ENCODE measurements at places on chromosomes 3 and 15.

DNA sequence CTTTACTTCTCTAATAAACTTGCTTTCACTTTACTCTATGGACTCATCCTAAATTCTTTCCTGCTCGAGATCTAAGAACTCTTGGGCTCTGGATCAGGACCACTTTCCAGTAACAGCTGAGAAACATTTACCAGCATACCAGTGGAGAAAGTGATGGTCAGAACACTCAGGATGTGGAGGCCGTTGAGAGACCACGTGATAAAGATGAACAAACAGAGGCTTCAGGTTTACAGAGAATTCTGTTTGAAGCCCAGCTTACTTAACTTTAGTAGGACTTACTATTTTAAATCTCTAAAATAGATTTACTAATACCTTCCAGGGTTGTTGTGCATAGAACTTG is 57.0 kb downstream of the FRMD4B start:
- DNase-seq: no peak

DNA sequence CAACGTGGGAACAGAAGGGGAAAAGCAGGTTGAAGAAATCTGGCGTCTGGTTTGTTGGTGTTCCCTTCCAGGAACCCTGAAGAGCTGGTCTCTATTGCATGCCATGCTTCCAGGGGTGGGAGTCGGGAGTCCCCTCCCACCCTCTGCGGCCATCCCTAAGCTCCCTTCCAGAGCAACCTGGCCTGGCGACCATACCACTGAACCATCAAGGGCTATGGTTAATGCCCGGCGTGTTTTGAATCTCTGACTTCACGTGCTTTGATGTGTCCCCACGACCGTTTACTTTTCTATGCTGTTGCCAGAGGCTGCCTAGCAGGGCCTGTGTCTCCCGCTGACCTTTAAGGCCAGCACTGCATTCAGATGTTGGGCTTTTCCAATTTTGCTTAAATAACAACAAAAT is 696 bp upstream of the SNRK start:
- no peak for DNase-seq

DNA sequence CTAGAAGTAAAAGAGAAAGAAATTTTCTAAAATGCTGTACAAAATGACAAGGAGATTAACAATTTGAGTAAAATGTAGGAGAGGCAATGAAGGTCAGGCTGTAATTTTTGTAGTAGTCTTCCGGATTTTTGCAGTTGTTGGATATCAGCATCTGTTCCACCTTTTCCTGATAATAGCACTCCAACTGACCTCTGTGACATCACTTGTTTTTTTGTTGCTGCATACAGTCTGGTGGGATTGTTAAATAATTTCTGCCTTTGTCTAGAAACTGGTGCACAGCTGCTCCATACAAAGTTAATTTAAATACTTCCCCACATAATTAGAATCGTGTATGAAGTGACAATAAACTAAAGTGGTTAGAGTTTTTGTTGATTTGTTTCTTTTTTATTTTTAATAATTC is 731.4 kb downstream of the PLOD2 start:
- DNase-seq: no peak

GRCh38 chr3:189710620-189711402 is 79.6 kb downstream of the TP63 start:
- no peak for DNase-seq

DNA sequence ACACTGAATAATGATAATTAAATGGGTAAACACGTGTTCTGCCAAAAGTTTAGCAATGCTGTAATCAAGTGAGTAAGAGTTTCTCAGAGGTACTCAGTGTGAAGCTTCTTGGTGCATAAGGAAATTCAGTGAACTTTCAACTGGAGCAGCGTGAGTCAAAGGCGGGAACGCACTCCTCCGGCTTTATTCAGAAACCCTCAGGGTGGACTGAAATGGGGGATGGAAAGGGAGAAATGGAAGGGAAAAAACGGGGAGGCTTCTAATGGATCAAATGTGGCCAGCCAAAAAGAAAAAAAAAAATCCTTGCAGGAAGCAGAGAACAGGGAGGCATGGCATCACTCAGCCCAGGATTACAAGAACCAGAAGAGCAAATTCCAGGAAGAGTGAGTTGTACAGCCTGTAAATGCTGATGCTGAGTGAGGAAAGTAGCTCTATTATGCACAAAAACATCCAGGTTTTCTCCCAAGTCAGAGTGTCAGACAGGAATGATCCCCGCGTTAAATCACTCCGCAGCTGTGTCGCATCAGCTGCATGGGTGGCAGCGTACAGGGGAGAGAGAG is 85.3 kb downstream of the ASB7 start:
- DNase-seq: no peak

GRCh38 chr15:36814708-36815107 is 235.3 kb downstream of the CDIN1 start:
- no peak for DNase-seq

DNA sequence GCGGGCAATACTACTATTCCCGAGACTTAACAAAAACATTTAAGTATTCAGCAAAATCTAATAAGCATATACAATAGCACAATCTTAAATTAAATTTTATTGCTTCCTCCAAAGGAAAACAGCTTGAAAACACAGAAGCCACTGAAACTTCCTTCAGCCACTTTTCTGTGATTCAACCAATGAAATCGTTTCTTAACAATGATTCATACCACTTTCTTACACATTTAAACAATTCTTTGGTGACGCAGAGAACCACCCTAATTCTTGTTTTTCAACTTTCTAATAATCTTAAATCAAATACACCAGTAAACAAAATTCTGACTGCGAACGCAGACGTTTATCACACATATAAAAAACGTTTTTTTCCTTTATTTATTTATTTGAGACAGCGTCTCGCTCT is 4.1 kb downstream of the TJP1 start:
- no peak for DNase-seq

- no peak for DNase-seq
These were observed 30.1 kb upstream of the IP6K2 start for GRCh38 chr3:48747015-48747615.

DNA sequence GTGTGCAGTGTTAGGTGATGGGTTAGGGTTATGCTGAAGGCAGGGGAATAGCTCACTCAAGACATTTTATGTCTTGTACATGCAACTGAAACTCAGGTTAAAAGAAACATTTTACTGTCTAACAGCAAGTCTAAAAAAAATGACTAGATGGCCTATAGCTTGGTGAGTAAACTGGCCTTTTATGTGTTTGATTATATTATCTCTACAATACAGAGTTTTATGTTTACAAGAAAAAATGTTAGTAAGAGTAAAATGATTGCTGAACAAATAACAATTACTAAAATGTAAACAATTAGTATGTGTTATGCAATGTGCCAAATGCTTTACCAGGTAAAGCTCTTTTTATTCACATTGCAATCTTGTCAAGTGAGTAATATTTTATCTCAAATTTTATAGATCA is 1039.6 kb downstream of the ROBO2 start:
- DNase-seq: no peak

GRCh38 chr15:100928632-100929280 is 9.6 kb downstream of the LRRK1 start:
- DNase-seq: peak; percentile 28

DNA sequence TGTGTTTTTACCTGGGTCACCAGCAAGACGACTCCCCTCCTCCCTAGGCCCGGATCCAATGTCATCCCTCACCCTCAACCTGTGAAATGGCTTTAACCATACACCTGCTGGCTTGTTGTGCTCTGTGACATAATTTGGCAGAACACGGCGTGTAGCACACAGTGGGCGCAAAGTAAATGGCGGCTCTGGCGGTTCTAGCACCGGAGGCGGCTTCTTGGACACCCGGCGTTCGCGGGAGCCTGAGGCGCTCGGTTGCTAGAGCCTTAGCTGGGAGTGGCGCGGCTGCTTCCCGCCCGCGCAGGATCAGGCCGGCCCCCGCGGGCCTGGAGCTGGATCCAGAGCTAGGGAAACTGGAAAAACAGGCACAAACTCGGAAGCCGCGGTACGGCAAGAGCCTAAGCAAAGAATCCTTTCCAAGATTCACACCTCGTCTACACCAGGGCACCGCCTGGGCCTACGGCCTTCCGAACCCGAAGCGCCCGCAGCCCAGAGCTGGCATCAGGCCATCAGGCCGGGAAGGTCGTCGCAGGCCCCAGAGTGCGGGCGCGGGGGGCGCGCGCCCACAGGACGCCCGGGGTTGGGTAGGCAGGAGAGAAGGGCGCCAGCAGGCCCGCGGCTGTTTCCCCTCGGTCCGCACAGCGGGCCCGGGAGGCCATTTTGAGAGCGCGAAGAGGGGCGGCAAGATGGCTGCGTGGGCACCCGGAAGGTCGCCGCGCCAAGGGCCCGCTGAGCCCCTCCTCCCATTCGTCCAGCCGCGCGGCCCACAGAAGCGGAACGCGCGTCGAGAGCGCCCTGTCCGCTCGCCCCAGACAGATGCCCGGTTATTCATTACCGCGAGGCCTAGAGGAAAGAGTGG is 43.9 kb upstream of the POLG start:
- DNase-seq: no peak

DNA sequence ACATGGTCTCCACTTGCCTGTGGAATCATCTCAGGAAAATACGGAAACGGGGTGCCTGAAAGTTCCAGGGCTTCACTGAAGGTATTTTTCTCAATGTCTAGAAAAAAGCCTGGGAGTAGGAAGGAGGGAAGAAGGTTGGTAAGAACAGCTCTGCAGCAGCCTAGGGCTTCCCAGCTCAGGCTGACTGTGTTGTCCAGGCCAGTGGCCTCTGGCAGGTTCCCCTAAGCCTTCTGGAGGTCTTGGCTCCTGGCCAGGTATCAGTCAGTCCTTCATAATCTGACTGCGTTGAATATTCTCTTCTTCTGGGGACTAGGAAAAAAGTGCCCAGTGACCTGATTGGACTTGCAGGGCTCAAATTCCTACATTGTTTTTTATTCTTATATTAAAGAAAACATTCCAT is 38.6 kb downstream of the SSR3 start:
- DNase-seq: no peak

DNA sequence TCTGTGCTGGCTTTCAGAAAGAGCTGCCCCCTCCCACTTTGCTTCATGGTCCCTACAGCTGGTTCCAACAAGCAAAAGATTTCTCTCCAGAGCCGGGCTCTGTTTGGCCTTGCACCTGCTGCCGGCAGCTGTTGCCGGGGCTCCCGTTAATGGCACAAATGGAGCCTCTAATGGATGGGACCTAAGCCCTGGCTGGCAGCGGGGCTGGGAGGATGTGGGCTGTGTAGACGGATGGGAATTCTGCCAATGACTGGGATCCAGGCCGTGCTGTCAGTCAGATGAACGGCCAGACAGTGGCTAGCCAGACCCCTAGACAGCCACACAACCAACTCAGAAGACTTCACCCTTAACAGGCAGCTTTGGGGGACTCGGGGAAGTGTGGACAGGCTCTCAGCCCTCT is 88.0 kb downstream of the RPLP1 start:
- DNase-seq: no peak

GRCh38 chr3:62774221-62774620 is 101.0 kb downstream of the CADPS start:
- no peak for DNase-seq

DNA sequence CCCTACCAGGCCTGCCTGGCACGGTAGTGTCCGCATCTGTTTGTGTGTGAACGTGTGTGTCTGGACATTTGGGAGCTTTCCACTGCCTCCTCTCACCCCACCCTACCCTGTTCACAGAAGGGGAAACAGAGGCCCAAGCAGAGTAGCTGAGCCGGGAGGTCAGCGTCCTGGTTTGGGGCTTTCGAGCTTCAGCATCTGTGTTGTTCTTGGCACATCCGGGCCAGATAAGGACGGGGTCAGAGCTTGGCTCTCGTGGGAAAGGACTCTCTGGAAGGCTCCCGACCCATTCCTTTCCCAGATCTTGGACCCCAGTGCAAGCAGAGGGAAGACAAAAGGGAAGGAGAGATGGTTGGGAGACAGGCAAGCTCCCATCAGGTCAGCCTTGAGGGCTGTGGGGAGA is 6.3 kb upstream of the PTH1R start:
- no peak for DNase-seq

GRCh38 chr3:47747558-47747957 is 34.1 kb downstream of the SMARCC1 start:
- DNase-seq: no peak

GRCh38 chr3:120528163-120528562 is 68.0 kb upstream of the NDUFB4 start:
- DNase-seq: no peak

DNA sequence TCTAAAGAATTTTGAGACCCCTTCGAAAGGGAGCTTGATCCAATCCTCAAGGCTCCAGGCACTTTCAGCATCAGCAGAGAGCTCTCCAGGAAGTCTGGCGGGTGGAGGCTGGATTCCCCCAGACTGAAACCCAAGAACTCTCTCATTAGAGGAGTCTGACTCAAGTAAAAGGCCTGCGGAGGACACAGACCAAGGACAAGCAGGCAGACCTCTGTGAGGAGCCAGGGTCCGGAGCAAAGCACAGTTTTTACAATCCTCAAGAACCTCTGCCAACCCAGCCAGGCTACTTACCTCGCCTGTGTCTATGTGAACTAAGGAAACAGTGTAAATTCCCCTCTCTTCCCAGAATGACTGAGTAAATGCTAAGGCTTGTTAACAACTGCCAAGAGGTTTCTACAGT is 86.2 kb downstream of the FBN1 start:
- no peak for DNase-seq

DNA sequence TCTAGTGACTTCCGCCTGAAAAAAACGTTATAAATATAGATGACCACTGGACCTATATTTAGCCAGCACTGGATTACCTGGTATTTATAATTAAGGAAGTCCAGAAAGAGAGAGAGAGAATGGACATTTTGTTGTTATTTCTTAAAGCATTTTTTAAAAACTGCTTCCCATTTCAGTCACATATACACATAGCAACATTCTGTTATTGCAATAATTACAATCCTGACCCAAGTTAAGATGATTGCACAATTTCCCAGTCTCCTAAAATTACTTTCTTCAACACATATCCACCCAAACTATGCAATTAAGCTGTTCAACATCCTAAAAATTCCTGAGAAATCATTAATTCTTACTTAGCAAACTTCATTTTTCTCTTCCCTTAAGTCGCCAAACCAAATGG is 37.7 kb downstream of the PCSK6 start:
- DNase-seq: no peak

GRCh38 chr3:56059731-56060130 is 408.5 kb downstream of the ERC2 start:
- DNase-seq: no peak

DNA sequence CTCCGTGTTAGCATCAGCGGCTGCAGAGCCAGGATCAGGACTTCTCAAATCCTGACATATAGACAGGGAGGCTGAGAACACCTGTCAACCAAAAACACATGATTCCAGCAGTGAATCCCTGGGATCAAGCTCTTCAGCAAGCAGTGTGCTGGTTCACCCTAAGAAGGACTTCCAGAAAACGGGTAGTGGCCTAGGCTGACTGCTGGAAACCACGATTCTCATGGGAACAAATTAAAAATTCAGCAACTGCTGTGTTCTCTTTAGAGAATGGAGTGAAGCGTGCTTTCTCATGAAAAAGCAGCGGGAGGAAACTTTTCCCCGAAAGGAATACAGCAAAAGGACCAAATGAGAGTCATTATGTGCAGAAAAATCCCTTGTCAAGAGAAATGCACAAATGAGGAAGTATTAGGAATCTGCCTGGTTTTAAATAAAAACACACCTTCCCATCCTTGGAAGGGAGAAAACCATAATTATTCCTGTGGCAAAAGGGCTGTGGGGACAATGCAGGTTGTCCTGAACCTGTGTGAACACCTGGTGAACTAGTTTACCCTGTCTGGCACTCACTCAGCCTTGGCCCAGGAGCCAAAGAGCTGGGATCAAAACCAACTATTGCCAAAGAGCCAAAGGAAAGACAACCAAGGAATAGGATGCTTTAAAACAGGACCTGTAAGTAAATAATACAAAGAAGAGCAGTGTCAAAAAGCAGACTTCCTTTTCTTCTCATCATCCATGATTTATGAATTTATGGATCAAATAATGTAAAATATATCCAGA is 13.4 kb downstream of the IL12A start:
- DNase-seq: no peak

Measured in NCI-H1417 treated with DMSO at 0.1 percent for 48 hours (cell line).